ENCODE measurements at places on chromosomes 6 and 20.

DNA sequence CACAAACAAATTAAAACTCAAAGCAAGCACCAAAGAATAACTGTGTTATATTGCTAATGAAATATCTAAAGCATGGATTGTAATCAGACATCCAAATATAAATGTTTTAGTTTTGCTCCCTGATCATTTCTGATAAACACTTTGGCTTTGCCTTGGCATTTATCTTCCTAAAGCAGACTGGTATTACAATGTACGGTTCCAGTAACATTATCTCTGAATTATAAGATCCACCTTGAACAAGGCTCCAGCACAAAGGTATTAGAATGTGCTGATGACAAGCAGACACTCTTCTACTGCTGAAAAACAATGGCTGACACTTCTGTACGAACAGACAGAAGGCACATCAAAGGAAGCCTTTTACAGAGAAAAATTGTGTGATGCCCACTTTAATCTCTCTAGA is 74.6 kb downstream of the INSM1 start:
- no peak for DNase-seq

DNA sequence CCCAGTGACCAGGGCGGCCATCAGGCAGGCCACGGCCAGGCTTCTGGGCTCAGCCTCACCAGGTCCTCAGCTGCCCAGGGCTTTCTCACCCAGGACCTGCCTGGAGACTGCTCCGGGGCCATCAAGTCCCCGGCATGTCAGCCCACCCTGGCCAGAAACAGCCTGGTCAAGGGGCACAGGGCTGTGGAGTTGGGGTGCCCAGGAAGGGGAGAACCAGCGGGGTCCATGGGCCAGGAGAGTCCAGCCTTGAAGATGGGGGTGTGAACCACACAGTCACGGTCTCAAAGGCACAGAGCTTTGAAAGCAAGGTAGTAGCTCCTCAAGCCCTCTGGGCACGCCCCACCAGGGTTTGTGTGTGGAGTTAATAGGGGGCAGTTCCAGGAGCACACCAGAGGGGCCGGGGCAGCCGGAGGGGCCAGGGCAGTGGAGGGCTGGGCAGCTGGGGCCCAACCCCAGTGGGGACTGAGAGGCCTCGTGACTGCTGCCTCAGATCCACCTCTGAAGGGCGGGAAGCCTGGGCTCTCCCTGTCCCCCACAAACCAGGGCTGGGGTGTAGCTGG is 48.0 kb upstream of the BHLHE23 start:
- no peak for DNase-seq

GRCh38 chr6:131117878-131118277 is 17.4 kb upstream of the AKAP7 start:
- no peak for DNase-seq

- no peak for DNase-seq
Observed at GRCh38 chr20:21246161-21246560, 57.0 kb upstream of the XRN2 start.

DNA sequence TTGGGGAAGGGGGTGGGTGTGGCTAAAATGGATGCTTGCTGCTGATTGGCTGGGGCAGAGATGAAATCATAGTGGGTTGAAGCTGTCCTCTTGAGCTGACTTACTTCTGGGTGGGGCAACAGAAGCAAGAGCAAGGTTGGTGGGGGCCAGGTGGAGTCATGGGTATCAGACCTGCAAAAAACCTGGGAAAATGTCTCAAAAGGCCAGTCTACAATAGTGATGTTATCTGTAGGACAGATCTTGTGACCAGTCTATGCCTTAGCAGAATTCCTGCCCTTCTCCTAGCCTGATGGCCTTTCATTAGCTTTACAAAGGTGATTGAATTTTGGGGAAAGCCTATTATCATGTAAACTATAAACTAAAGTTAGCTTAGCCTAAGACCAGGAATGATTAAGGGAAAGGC is 945.7 kb downstream of the KIF16B start:
- no peak for DNase-seq

GRCh38 chr6:63553900-63554299 is 18.4 kb upstream of the LOC128125822 start:
- no peak for DNase-seq

DNA sequence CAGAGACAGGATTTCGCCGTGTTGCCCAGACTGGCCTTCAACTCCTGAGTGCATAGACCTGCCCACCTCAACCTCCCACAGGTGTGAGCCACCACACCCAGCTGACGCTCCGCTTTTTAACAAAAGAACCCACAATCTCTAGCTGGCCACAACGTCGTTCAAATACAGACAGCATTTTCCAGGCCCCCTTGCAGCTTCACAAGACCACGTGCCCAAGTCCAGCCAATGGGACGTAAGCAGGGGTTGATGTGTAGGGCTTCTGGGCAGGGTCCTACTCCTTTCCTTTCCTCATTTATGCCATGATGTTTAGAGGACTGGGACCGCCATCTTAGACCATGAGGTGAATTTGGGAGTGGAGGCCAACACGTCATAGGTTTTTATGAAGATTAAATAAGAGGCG is 81.0 kb downstream of the TFAP2C start:
- no peak for DNase-seq

GRCh38 chr20:35311822-35312221 is 19.6 kb upstream of the FAM83C start:
- DNase-seq: no peak

- DNase-seq: no peak
Observed at GRCh38 chr6:118748311-118749062, 97.1 kb upstream of the CEP85L start.

DNA sequence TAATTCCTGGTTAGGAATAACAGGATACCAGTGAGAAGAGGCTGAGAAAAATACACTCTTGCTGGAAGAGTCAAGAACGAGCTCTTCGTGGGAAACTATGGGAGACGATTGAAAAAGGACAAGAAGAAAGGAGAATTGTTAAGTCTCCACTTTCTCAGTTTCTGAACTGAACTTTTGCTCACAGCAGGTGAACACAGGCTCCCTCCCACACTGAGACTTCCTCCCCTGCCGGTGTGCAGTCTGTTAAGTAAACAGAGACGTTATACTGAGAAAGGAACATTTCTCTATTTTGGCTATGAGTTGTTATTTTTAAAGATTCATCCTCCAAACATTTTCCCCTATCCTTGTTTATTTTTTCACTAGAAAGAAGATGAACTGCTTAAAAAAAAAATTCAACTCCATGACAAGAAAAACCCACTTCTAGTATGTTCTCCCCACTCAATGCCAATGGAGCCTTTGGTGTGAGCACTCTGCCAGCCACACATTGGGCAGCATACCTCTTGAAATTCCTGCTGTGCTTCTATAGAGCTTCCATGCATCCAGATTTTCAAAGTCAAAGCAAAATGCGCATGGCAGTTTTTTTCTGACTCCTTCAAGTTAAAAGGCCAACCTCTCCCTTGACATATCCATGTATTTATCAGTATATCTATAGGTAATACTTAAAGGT is 250.5 kb downstream of the ESR1 start:
- no peak for DNase-seq

DNA sequence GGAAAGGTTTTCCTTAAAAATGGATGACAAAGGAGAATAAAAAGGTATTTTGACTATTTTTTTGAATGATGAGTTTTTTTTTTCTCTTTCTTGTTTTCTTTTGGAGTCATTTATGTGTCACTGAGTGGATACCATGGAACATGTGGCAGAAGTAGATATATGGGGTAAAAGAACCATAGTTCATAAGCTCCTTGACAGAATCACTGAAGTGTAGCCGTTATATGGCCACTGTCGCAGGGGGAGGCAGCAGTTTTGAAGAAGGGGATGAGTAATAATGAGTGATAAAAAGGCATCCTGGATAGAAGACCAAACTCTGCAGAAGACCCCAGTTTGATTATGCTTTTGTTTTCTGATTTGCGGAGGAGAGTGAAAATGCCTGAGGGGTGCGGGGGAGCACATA is 15.5 kb downstream of the PTPN1 start:
- no peak for DNase-seq

- DNase-seq: no peak
Observed at GRCh38 chr6:23145781-23146180, 576.4 kb downstream of the HDGFL1 start.

GRCh38 chr20:53865901-53866793 is 204.2 kb downstream of the BCAS1 start:
- peak; percentile 81 for DNase-seq

- DNase-seq: no peak
Observed at GRCh38 chr6:156280065-156280464, 497.1 kb upstream of the ARID1B start.

DNA sequence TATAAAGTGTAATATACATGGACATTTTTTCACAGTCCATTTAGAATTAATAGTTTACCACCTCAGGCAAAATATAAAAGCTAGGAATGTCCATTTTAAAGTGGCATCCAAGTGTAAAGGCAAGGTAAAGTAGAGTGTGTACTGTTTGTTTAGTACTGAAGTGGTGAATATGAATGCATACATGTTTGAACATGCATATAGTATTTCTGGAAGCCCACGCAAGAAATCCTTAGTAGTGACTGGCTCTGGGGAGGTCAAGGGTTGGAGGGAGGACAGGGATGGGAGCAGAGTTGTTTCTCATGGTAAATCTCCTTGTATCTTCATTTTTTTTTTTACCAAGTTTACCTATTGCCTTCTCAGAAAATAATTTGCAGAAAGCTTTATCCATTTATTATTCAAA is 129.2 kb downstream of the UNC5CL start:
- DNase-seq: no peak

DNA sequence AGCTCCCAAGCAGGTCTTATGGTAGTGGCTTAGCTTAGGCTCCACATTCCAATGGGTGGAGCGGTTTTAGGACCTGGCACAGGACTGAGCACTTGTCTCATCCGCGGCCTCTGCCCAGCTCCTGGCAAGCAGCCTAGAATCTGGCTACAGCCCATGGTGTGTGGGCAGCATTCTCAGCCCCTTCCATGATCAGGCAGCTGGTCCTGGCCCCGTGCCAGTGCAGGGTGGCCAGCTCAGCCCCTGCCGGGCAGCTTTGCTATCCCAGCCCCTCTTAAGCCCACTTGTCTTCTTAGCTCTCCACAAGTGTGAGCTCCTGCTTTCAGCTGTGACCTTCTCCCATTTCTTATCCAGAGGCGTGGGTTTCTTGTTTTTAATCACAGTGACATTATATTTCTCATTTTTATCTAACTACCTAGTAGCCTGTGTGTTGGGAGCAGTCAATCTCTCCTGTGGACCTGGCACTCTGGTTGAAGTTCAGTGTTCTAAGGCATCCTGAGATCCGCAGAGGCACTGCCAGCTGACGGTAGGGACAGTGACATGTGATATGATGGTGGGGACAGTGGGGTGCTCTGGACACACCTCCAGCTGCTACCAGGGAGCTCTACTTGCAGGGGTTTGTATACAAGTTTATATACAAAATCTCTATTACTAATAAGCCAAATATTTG is 119.9 kb upstream of the PRND start:
- DNase-seq: no peak

DNA sequence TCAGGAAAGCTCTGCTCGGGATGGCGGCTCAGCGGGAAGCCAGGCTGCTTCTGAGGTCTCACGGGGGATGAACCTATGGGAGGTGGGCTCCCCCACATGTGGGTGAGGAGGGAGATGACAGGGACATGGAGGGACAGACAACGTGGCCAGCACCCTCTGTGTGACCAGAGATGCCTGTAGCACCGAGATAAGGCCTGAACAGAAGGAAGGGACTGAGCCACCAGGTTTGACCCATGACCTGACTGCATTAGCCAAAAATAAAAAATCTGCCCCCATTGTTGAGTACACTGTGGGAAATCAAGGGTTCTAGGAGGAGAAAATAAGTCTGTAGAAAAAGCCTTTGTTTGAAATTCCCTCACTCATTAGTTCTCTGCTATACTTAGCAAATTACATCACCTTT is 105.7 kb downstream of the RNASET2 start:
- DNase-seq: no peak

GRCh38 chr6:16752206-16752866 is 8.9 kb downstream of the ATXN1 start:
- DNase-seq: peak; percentile 75

DNA sequence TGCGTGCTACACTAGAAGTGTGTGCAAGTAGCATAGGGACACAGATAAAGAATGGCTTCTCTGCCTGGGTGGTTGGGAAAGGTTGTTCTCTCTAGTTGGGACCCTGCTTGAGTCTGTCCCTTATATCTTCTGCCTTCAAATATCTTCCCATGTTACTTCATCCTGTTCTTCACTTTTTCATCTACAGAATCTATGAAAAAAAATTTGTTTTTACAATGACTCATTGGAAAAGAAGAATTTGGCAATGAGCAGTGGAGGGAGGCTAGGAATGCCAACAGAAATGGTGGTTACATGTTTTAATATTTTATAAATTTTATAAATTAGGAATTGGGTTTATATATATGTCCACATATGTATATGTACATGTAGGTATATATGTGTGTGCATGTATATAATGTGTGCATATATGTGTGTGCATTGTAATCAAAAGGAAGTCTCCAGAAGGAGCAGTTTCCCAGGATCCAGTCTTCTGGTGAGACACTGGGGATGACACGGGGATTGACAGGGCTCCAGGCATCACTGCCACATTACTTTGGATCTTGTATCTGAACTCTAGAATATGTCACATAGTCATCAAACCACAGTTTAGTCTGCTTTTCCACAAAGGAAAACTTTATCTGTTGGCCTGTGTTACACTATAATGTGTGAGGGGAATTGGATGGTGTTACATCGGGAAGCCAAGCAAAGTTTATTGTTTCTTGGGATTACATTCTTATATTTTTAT is 75.3 kb upstream of the RIPOR2 start:
- no peak for DNase-seq

GRCh38 chr20:33322456-33322855 is 39.4 kb downstream of the BPIFB1 start:
- DNase-seq: no peak

DNA sequence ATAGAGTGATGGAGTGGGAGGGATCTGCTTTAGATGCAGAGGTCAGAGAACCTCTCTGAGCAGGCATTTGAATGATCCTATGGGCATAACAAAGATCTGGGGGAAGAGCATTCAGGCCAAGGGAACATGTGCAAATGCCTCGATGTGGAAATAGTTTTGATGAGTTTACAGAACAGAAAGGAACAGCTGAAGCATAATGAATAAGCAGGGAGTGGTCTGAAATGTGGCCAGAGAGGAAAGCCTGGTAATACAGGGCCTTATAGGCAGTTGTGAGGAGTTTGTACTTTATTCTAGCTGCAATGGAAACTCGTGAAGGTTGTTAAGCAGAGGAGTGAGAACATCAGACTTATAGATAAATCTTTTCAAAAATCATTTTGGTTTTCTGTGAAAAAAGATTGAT is 33.0 kb upstream of the ME1 start:
- DNase-seq: no peak

DNA sequence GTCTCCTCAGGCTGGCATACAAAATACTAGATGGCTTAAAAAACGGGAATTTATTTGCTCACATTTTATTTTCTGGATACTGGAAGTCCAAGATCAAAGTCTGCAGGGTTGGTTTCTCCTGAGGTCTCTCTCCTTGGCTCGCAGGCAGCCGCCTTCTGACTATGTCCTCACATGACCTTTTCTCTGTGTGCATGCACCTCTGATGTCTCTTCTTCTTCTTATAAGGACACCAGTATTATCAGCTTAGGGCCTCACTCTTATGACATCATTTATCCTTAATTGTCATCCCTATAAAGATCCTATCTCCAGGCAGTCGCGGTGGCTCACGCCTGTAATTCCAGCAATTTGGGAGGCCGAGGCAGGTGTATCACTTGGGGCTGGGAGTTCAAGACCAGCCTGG is 9.3 kb upstream of the TRIM27 start:
- no peak for DNase-seq

- no peak for DNase-seq
Observed at GRCh38 chr20:53291548-53291947, 302.1 kb downstream of the ZNF217 start.
